ENCODE measurements at places on chromosomes 4 and X. TPM values are rescaled to one million over a fixed set of nuclear protein-coding genes. Genes with fewer than 3 reads are reported as not detected.

The GYPE gene
- 1.6 TPM for polyA plus RNA-seq

- no peak for DNase-seq
These were observed 160.7 kb upstream of the NPY2R start for GRCh38 chr4:155047755-155048154.

DNA sequence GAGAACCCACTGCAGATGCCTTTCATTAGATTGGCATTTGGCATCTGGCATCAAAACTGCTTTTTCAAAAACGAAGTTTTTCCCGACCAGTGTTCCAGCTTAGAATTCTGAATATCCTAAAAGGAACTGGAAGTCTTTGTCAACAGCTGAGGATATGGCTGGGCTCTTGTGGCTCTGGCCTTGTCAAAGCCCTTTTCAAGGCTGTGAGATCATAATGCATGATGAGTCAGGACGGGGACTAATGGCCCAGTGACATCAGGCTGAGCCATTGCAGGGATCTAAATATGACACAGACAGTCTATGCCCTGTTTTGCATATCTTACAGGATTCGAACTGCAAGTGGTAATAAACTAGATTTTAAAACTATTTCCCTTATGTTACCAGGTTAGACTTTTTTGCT is 306.4 kb downstream of the PTTG2 start:
- DNase-seq, result no peak

- DNase-seq, result no peak
These were observed 212.9 kb downstream of the LDB2 start for GRCh38 chr4:16685536-16685935.

- no peak for DNase-seq
These were observed 107.8 kb upstream of the FMR1 start for GRCh38 chrX:147803948-147804347.

- no peak for DNase-seq
These were observed 811 bp downstream of the TMEM187 start for GRCh38 chrX:153973127-153974002.

DNA sequence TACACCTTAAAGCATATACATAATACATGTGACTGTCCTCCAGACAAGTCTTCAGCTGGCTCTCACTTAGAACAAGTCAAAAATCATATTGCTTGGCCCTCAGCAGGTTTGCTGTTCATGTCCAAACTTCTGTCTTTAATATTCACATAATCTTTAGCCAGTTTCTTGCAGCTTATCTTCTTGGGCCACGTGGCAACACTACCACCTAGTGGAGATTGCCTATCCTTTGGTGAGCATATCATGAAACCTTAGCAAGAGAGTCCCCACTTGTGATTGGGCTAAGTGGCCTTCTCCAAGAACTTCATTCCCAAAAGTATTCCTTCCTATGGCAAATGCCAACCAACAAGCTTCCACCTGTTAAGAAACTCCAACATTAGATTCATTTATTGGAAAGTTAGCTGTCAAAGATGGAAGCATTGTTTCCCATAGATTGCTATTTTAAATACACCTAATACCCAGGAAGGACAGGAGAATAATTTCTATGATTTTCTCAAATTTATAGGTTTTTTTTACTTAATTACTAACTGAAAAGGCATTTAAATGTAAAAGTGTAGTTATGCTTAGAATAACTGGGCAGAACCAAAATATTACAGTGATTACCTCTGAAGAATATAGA is 231.9 kb upstream of the INTU start:
- DNase-seq, result peak; percentile 63

DNA sequence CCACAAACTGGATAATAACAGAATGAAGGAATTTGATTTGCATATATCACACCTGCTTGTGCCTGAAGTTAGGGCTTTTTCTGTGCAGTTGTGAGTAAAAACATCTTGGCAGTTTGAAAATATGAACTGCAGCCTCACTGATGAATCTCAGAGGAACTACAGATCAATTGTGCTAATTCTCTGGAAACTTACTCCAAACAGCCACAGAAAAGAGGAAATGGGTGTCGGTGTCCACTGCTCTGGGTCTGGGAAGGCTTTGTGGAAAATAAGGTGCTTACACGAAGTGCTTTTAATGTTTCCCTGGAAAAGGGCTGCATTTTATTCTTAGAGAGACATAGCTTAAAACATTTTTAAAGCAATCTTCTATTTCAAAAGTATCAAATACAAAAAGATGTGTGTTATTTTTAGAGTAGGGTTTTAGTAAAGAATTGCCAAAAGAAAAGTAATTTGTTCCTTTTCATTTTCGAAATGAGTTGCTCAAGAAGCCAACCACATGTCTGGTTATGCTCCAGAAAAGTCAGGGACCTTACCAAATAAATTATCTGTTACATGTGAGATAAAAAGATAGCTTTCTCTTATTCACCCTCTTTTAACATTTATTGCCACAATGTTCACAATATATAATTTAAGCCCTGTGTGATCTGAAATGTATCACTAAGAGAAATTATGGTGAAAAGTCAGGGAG is 240.1 kb downstream of the FRAS1 start:
- no peak for DNase-seq

GRCh38 chr4:140595065-140595464 is 26.3 kb upstream of the UCP1 start:
- no peak for DNase-seq

GRCh38 chr4:54678826-54679225 is 21.1 kb downstream of the KIT start:
- DNase-seq, result no peak

GRCh38 chrX:2928583-2929434 is at the start of gene ARSD:
Gene ARSD (minus strand): TSS chrX:2929339. CDS start chrX:2929275, 64 bp downstream.
- DNase-seq, result peak; percentile 79

The UGT2B17 gene
- not detected for polyA plus RNA-seq
